ENCODE measurements at places on chromosomes 5 and 9.

DNA sequence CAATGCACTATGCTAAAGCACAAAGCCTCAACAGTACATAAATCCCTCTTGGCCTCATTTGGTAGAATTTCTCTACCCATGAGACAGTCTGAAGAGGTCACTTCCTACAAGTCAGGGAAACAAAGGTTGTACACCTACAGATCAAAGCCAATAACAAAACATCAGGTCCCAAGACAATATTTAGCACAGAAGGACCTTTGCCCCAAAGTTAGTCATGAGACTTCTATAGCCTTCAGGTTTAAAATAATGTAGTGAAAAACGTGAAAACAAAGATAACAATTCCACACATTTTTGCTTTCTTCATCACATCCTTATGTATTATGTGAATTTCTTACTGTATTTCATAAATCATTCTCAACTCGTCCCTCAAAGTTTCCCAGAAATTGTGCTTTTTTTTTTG lies 15.8 kb downstream of the AFF4 start:
- DNase-seq = peak; percentile 70

GRCh38 chr9:15155826-15156225 lies 151.2 kb downstream of the TTC39B start:
- no peak for DNase-seq

DNA sequence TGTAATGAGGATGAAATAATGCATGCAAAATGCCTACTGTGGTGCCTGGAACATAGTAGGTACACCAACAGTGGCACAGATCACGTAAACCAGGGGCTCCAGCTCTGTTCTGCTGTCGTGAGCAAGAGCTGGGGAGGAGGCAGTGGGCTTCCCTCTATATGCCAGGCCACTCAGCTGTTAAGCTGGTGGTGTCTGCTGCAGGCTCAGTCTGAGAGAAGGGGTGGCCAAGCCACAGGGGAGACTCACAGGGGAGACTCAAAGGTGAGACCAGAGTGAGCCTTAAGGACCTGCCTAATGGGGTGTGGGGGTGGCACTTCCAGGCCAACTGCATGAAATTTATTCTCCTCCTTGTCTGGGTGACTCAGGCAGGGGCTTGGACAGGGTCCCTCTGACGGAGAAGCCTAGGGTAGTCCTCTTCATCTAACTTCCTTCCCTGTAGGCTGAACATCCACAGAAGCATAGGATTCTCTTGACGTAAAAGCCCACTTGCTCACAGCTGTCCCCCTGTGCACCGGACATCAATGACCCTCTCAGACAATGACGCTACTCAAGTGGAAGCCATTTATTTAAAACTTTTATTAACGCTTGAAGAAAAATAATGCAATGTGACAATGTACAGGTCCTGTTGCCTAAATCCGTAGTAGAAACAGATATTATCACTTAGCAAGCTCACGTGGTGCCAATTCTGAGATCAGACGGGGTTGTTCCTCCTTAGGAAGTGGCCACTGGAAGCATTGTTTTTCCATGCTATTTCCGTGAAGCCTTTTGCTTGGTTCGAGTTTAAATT lies 13.9 kb downstream of the STC2 start:
- DNase-seq = peak; percentile 40

DNA sequence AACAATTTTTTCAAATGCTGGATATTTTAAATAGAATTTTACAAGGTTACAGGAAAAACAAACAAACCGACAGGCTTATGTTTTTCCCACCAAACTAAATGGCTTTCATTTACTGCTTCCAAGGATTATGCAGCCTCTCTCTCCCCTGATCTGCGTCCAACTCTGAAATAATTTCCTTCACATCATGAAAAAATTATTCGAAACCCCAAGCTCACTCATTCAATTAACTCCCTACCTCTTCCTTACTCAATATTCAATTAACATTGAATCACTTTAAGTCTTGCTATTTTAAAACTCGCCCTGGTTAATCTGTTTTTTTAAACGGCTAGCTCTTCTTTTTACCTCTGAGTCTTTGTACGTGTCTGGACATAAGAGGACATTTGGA lies 336.2 kb downstream of the AGTPBP1 start:
- no peak for DNase-seq

GRCh38 chr9:97556721-97557605 lies 55.5 kb downstream of the TMOD1 start:
- no peak for DNase-seq
